Endothelial cell of umbilical vein (primary cell): ENCODE measurements at places on chromosomes 11 and 22. TPM values are rescaled to one million over a fixed set of nuclear protein-coding genes. Genes with fewer than 3 reads are reported as not detected.

RFPL3 gene
- total RNA-seq: not detected in 2 replicates

GRCh38 chr22:26579331-26579886, 10.5 kb downstream of the TPST2 start:
- H3K27me3 ChIP-seq: no peaks in the 10 kb centered on the region
- H3K4me1 ChIP-seq: peaks cover 7% of the 10 kb centered on the region
- no peak for DNase-seq
- no peak overlapping the region for H3K4me3 ChIP-seq
- peaks cover 8% of the 10 kb centered on the region for H3K36me3 ChIP-seq

DNA sequence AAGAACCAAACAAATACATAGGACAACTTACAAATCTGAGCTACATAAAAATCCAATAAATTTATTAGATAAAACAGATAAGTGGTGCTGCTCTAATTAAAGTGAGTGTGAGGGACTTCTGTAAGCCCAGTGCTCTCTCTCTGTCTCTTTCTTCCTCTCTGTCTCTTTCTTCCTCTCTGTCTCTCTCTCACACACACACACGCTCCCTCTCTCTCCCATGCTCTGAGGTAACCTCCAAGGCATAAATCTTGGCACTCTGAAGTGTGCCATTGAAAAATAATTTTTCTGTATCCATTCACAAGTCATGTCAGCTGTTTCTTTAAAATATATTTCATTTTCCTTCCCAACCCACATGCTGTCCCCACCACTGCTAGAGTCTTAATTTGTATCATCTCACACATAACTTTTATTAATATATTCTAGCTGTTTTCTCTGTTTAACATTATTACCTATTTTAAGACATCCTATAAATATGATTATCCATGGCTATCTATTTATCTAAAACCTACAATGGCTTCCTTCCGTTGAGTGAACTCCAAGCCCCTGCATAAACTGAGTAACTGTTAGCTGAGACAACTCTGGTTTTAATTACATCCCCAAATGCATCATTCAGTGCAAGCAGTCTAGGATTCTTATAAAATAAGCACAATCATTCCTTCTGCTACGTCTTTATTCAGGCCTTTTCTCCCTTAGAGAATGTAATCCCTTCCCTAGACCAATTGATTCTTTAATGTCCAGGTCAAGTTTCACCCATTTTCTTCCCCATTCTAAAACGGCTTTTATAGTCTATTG, 57.4 kb upstream of the SLC5A12 start:
- no peak overlapping the region for H3K27ac ChIP-seq
- H3K4me3 ChIP-seq: no peak overlapping the region
- no peak for DNase-seq
- H3K27me3 ChIP-seq: no peaks in the 10 kb centered on the region

OR8D1 gene
- not detected in 2 replicates for total RNA-seq

DNA sequence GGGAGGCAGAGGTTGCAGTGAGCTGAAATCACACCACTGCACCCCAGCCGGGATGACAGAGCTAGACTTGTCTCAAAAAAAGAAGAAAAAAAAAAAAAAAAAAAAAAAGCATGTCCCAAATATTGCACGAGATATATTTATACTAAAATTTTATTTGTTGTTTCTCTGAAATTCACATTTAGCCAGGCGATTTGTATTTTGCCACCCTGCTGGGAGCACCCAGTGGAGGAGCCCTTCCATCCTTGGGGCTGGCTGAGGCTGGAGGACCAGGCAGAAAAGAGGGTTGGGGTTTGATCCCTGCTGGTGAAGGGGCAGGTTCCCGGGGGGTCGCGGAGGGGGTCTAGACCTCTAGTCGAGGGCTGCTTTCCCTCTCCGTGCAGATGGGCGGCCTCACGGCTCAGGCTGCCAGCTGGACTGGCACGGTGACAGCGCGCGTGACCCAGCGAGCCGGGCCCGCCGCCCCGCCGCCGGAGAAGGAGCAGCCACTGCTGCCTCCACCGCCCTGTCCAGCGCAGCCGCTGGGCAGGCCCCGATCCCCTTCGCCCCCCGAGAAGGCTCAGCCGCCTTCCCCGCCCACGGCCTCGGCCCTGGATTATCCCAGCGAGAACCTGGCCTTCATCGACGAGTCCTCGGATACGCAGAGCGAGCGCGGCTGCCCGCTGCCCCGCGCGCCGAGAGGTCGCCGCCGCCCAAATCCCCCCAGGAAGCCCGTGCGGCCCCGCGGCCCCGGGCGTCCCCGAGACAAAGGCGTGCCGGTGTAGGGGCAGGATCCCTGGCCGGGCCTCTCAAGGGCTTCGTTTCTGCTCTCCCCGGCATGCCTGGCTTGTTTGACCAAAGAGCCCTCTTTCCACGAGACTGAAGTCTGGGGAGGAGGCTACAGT, 952 bp upstream of the CATSPERZ start:
- H3K36me3 ChIP-seq: no peaks in the 10 kb centered on the region
- no peak overlapping the region for H3K27ac ChIP-seq
- H3K4me3 ChIP-seq: peak overlapping the region; percentile 15
- peaks cover 58% of the 10 kb centered on the region for H3K27me3 ChIP-seq
- peak; percentile 21 for DNase-seq

DNA sequence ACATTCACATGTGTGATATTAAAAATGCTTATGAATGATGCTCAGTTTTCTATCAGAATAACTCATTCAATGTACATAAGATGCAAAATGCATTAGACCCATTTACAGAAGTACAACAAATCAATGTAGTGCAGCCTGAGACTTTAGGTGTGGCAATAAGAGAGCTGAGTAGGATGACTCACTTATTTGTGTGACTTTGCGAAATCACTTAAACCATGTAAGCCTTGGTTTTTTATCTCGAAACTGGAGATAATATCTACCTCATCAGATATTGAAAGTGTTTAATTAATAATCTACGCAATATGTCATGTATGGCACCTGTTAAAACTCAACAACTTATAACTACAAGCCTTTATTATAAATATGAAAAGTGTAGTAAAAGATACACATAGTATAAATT, 105.7 kb upstream of the LUZP2 start:
- no peak overlapping the region for H3K4me3 ChIP-seq
- no peaks in the 10 kb centered on the region for H3K36me3 ChIP-seq
- no peaks in the 10 kb centered on the region for H3K27me3 ChIP-seq
- no peak for DNase-seq
- peaks cover 5% of the 10 kb centered on the region for H3K4me1 ChIP-seq
- no peak overlapping the region for H3K27ac ChIP-seq

DNA sequence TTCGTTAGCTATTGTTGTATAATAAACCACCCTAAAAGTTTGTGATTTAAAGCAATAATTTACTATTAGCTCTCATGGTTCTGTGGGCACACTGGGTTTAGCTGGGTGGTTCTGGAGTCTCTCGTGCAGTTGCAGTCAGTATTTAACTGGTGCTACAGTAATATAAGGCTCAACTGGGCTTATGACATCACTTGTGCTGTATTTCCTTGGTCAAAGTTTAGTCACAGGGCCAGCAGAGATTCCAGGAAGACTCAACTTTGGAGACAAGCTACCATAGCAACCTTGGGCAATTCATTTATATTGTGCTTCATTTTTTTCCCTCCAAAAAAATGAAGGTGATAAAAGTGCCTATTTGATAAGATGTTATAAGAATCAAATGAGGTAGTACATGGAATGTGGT, 204.2 kb upstream of the GUCY1A2 start:
- no peaks in the 10 kb centered on the region for H3K36me3 ChIP-seq
- no peaks in the 10 kb centered on the region for H3K27me3 ChIP-seq
- DNase-seq: no peak
- no peaks in the 10 kb centered on the region for H3K4me1 ChIP-seq

- no peak overlapping the region for H3K27ac ChIP-seq
- H3K4me3 ChIP-seq: no peak overlapping the region
- DNase-seq: no peak
- H3K4me1 ChIP-seq: peaks cover 4% of the 10 kb centered on the region
- H3K27me3 ChIP-seq: no peaks in the 10 kb centered on the region
- peaks cover 5% of the 10 kb centered on the region for H3K36me3 ChIP-seq
Measured at GRCh38 chr11:3119141-3119821, 45.8 kb downstream of the OSBPL5 start.

DNA sequence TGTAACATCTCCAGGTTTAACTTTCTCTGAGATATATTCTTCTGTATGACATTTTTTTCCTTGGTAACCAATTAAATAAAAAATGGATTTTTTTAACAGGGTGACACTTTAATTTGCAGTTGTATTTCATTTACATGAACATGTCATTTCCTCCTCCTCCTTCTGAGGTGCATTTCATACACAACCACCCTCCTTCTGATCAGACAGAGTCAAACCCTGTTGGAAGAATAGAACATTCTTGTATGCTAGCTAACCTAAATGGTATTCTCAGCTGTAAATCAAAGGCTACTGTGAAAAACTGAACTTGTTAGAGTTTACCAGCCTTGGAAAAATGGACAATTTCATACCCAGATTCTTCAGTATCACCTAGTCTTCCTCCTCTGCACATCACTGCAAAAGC, 52.7 kb upstream of the CHRM4 start:
- no peak overlapping the region for H3K4me3 ChIP-seq
- H3K4me1 ChIP-seq: no peaks in the 10 kb centered on the region
- no peaks in the 10 kb centered on the region for H3K27me3 ChIP-seq
- no peak overlapping the region for H3K27ac ChIP-seq

- no peak for DNase-seq
- H3K36me3 ChIP-seq: no peaks in the 10 kb centered on the region
- H3K4me3 ChIP-seq: no peak overlapping the region
- no peak overlapping the region for H3K27ac ChIP-seq
- no peaks in the 10 kb centered on the region for H3K4me1 ChIP-seq
- no peaks in the 10 kb centered on the region for H3K27me3 ChIP-seq
Measured at GRCh38 chr11:133842053-133842452, 3.3 kb downstream of the SPATA19 start.

GRCh38 chr11:126277780-126278179, 5.1 kb upstream of the TIRAP start:
- DNase-seq: no peak
- H3K4me1 ChIP-seq: peaks cover 7% of the 10 kb centered on the region
- H3K27me3 ChIP-seq: no peaks in the 10 kb centered on the region
- peaks cover 16% of the 10 kb centered on the region for H3K36me3 ChIP-seq

GRCh38 chr11:116517077-116517476, 255.7 kb downstream of the BUD13 start:
- no peaks in the 10 kb centered on the region for H3K4me1 ChIP-seq
- no peak overlapping the region for H3K27ac ChIP-seq
- no peak overlapping the region for H3K4me3 ChIP-seq
- DNase-seq: no peak
- no peaks in the 10 kb centered on the region for H3K36me3 ChIP-seq

GRCh38 chr11:17076517-17077239, 789 bp downstream of the RPS13 start:
- peaks cover 3% of the 10 kb centered on the region for H3K36me3 ChIP-seq
- peak overlapping the region; percentile 76 for H3K27ac ChIP-seq
- peak overlapping the region; percentile 90 for H3K4me3 ChIP-seq
- H3K27me3 ChIP-seq: no peaks in the 10 kb centered on the region
- no peak for DNase-seq

BATF2 gene
- 0.75 and 0.81 TPM in 2 replicates for total RNA-seq

- peaks cover 7% of the 10 kb centered on the region for H3K4me1 ChIP-seq
- no peaks in the 10 kb centered on the region for H3K36me3 ChIP-seq
- no peak for DNase-seq
- no peak overlapping the region for H3K4me3 ChIP-seq
- no peak overlapping the region for H3K27ac ChIP-seq
Measured at GRCh38 chr11:68457216-68457897, 3.2 kb upstream of the PPP6R3 start.

- no peak for DNase-seq
- H3K4me3 ChIP-seq: no peak overlapping the region
Measured at GRCh38 chr22:27571463-27572277, 229.9 kb downstream of the MN1 start.

- DNase-seq: no peak
- H3K27me3 ChIP-seq: peaks cover 26% of the 10 kb centered on the region
- no peak overlapping the region for H3K27ac ChIP-seq
Measured at GRCh38 chr22:35539910-35540594, 579 bp upstream of the RASD2 start.

PDGFB gene
- total RNA-seq: 240 and 273 TPM in 2 replicates

OR52I2 gene
- not detected in 2 replicates for total RNA-seq

SCN3B gene
- total RNA-seq: 1.4 and 1.5 TPM in 2 replicates

DNA sequence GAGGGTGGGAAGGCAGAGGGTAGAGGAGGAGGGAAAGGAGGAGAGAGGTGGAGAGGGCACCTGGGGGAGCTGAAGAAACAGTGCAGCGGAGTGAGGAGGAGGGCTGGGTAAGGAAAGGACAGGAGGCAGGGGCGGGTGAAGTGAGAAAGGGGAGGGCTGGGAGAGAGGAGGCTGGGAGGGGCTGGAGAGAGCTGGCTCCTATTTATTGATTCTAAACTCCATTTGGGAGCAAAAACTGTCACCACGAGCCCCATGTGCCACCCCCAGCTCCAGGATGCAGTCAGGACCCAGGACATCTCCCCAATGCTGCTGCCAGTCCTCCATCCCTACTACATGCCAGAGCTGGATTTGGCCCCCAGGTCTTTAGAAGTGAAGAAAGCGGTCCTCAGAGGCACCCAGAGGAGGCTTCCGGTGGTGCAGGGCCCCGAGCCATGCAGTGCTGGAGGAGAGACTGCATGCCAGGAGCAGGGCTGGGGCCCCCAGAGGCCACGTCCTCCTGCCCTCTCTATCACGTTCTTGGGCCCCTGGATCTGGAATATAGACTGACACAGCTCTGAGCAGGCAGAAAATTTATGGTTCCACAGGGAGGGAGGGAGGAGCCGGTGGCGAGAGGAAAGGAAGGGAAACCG, 53.7 kb downstream of the SLC22A12 start:
- H3K4me1 ChIP-seq: no peaks in the 10 kb centered on the region
- peaks cover 47% of the 10 kb centered on the region for H3K27me3 ChIP-seq
- no peaks in the 10 kb centered on the region for H3K36me3 ChIP-seq
- H3K27ac ChIP-seq: no peak overlapping the region

GRCh38 chr11:71164621-71165020, 87.8 kb downstream of the SHANK2 start:
- no peaks in the 10 kb centered on the region for H3K4me1 ChIP-seq
- H3K27me3 ChIP-seq: no peaks in the 10 kb centered on the region
- no peaks in the 10 kb centered on the region for H3K36me3 ChIP-seq
- no peak overlapping the region for H3K4me3 ChIP-seq

DNA sequence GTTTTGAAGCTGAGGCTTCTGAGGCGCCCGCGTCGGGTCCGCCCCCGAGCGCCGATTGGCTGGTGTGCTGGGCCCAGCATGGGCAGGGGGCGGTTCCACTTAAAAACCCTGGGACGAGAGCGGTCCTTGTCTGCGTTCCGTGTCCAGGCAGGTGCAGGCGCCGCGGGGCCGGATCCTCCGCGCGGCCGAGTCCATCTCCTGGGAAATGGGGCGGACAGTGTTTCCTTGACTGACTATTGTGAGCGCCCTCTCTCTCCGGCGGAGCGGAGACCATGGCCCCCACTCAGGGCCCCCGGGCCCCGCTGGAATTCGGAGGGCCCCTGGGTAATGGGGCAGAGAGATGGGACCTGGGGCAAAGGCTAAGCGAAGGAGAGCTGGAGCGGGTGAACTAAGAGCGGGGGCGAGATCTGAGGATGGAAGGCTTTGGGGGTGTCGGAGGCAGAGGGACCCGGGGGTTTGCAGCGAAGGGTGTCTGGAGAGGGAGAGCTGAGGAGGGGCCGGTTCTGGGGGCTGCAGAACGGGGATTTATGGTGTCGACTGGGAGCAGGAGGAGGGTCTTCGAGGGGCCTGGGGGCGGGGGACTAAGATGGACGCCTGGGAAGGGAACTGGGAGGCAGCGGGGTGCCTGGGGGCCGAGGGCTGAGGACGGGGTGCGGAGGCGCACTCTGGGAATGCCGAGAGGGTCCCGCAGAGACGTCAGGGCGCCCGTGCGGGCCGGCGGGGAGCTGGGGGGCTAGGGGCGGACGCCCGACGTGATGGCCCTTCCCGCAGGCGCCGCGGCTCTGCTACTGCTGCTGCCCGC, at the start of gene TM7SF2:
Gene TM7SF2 (plus strand): TSS at position 129 of the 802 bp plus-strand sequence. CDS start 144 bp downstream, at position 273.
- H3K27me3 ChIP-seq: no peaks in the 10 kb centered on the region
- no peak within 1 kb of the TSS for H3K27ac ChIP-seq
- peak within 1 kb of the TSS; percentile 33 for H3K4me3 ChIP-seq
- H3K4me1 ChIP-seq: peaks cover 17% of the 10 kb centered on the region
